Activated CD4-positive, alpha-beta T cell treated with anti-CD3 and anti-CD28 coated beads for 1 hour (primary cell): ENCODE measurements at places on chromosomes 7 and 10.

DNA sequence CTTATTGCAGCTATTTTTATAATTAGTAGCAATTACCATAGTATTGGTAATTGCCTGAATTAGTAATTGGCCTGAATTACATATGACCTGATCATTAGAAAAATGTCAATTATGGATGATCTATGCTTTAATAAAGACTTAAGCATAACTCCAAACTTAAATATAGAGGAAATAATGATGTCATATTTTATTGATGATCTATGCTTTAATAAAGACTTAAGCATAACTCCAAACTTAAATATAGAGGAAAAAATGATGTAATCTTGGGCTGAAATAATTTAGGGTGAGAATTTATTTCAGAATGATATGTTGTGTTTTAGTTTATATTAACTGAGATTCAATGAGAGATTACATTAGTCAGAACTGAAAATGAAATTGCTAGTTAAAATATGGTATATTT is 266.0 kb upstream of the DKK1 start:
- DNase-seq = no peak

GRCh38 chr10:132114953-132115520 is 49.3 kb downstream of the JAKMIP3 start:
- no peak for DNase-seq

- DNase-seq = no peak
Measured at GRCh38 chr10:17175551-17175950, 25.9 kb downstream of the TRDMT1 start.

- DNase-seq = no peak
Measured at GRCh38 chr10:27153329-27153728, 855 bp downstream of the YME1L1 start.

GRCh38 chr10:95266674-95267095 is 24.1 kb downstream of the PDLIM1 start:
- no peak for DNase-seq

GRCh38 chr10:92965314-92965713 is 95.3 kb upstream of the CYP26C1 start:
- no peak for DNase-seq

- no peak for DNase-seq
Measured at GRCh38 chr10:111076191-111076681, 593 bp upstream of the ADRA2A start.

DNA sequence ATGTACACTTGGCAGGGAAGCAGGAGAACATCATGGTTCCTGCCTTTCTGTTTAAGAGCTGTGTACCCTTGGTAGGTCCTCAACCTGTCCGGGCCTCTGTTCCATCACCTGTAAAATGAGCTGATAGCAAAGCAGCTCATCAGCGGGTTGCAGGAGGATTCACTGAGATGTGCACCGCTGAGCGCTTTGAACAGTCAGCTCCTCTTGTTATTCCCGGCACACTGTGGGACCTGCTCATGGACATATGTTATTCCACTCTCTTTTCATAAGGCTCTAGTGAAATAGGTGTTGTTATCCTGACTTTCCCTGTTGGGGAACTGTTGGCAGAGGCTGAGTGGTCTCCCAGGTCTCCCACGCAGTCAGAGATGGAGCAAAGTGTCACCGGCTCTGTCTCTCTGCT is 497.5 kb upstream of the ZMIZ1 start:
- DNase-seq = no peak

DNA sequence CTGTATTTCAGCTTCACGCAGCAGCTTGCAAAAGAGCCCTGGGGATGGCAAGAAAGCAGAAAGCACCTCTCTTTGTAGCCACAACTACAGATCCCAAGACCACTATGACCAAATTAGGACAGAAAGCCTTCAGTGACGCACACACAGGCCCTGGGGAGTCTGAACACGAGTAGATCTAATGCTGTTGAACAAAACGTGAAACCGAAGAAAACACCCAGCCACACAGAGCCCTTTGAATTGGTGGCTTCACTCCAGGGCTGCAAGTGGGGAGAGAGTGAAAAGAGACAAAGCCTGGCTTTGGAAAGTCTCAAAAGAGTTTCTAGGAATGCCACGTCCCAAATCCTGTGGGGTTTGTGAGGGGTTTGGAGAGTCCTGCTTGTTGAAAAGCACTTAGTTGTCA is 28.4 kb downstream of the PLXNA4 start:
- DNase-seq = no peak

- no peak for DNase-seq
Measured at GRCh38 chr10:114859222-114859621, 37.6 kb downstream of the FHIP2A start.

DNA sequence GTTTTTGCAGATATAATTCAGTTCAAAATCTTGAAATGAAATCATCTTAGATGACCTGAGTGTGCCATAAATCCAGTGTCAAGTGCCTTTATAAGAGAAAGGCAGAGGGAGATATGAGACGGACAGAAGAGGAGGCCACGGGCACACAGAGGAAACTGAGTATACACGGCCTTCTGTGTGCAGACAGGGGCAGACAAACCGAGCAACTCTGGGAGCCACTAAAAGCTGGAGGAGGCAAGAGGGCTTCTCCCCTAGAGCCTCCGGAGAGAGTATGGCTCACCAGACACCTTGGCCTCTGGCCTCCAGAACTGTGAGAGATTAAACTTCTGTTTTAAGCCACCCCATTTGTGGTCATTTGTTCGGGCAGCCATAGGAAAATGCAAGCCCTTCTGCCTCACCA is 12.6 kb downstream of the TSPAN15 start:
- DNase-seq = no peak

DNA sequence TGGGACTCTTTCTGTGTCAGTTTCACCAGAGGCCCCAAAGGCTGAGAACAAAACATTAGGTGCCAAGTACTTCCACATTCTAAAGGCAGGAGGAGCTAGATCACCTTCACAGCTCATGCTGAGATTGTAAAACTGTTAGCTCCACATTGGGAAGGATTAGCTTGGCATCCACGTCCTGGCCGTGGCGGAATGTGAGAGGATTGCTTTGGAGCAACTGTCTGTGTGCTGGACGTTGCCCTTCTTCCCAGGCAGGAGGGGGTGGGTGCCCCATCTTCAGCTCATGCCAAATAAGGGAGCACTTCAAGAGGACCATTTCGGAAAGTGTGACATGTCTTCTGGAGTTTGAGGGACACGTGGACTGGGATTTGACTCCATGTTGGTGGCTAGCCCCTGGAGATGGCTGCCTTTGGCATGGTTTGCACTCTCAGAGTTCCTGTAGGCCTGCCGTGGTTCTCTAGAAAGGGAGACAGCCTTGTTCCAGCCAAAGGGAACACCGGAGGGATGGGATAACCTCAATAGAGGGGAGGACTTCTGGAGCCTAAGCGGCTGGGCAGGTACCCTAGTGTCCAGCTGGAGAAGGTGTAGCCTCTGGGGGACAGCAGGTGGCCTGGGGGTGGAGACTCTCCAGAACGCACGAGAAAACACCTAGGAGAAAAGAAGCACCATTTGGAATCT is 19.9 kb upstream of the FMC1 start:
- DNase-seq = no peak

- DNase-seq = no peak
Measured at GRCh38 chr10:93198401-93199131, 124.9 kb downstream of the CYP26A1 start.

DNA sequence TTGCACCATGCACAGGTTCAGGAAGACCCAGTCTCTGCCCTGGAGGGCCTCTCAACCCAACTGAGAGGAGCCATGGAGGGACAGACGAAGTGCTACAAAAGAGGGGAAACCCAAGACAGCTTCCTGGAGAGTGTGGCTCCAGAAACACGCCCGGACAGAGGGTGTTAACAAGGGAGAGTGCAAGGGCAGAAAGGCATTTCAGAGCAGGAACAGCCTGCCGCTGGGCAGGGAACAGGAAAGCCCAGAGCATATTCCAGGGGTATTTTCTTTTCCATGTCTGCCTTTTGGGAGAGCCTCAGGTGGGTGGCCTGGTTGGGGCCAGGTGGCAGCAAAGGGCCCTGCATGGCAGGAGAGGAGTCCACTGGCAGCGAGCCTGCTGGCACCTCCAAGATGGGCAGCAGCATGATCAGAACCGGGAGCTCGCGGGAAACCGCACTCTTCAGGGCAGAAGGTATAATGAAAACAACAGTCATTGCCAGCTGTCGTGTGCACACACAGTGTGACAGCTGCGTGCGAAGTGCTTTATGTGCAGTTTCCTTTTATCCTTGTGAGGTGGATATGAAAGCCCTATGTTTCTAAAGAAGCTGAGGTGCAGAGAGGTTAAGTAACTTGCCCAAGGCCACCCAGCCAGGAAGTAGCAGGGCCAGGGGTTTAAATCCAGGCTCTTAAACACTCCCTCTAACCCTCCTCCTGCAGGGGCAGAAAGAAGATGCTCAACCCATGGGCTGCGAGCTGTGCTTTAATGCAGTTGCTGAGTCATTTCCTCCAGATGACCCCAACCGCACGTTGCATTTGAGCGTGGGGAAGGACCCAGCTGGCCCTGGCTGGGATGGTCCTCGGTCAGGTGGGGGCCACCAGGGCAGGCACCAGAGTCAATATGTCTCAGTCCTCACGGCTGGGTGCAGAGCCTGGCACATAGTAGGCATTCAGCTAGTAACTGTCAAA is 128.6 kb downstream of the OAT start:
- no peak for DNase-seq

DNA sequence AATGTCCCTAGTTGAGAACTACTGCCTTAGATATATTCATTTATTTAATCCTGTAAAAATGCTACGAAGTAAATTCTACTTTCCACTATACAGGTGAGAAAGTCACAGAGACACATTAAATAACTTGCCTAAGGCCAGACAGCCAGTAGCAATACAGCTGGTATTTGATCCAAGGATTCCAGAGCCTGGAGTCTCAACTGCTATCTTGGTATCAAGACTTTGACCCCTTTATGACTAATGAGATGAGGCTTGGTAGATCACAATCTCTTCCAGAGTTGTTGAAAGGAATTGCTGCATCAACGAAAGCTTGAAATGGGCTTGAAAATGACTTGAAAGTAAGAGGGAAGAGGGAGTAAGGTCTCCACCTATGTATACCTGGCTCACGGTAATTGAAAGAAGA is 83.3 kb downstream of the ORC5 start:
- DNase-seq = no peak

DNA sequence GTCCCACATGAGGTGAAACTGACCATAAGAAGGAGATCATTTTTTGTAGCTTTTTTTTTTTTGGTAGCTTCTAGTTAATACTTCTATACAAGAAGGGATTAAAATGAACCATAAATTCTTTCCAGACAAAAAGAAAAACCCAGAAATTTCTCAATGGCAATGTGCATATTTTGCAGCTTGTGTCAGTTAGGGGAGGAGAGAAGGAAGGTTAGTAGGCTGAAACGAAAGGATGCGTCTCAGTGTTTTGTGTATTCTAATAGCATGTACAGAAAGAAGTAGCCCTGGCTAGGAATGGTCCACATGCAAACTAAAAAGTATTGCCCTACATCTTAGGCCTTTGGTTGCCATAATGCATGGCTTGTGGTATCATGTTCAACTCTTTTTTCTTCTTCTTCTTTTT is 90.6 kb downstream of the CACNB2 start:
- no peak for DNase-seq

DNA sequence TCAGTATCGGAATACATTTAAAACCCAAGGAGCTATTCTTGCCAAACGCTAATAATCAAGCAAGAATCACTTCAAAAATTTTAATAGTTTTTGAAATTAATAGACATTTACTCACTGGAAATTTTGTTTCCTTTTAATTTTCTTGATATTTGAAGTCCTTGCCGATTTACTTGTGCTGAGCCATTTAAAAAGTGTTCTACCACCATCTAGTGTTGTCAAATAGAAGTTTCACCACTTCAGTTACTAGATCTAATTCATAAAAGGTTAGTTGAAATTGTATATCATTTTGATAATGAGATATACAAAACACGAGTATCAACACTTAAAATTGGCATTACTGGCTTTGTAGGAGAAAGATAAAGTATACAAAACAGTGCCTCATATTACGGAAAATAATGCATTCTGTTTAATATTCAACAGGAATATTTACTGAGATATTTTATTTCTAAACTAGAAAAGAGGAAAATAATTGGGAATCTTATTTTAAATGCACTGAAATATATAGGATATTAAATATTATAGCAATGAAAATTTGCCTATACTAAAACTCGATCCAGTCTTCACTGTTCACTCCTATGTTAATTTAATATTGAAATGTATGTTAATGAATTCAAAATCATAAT is 664.8 kb upstream of the SEMA3D start:
- DNase-seq = no peak

- DNase-seq = no peak
Measured at GRCh38 chr7:41581041-41581440, 121.8 kb downstream of the INHBA start.

- no peak for DNase-seq
Measured at GRCh38 chr7:13639396-13639795, 350.1 kb downstream of the ETV1 start.

DNA sequence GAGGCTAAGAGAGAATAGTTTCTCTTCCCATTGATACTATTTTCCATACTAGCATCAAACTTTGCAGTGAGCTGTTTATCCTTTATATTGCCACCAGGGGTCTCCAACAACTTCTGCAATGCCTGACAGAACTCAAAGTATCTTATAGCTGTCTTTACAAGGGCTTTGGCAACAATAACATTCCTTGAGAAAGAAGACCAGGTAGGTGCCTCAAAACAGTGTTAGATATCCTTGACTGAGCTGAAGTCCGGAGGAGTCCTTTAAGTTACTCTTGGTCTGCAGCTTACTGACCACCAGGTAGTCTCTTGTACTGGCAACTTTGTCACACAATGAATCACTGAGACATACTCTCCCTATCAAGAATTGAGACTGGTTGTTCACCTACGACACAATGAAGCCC is 30.0 kb upstream of the TES start:
- no peak for DNase-seq

DNA sequence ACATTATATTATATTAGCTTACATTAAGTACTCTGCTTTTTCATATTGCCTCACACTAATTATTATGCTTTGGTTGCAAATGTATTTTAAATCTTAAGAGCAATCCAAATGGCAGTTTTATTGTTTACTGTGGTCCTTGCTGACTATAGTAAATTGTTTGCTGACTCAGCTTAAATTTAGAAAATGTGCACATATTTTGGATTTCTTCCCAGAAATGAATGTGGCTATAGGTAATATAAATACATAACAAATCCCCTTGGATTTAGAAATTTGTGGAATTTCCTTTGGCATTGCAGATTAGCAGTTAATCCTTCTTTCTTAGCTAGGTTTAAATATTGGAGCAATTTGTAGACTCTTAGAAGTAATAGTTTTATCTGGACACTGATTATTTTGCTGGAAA is 565.8 kb downstream of the NRG3 start:
- no peak for DNase-seq

GRCh38 chr10:93357680-93358079 is 124.5 kb downstream of the MYOF start:
- DNase-seq = no peak

GRCh38 chr7:2279896-2280295 is 34.3 kb downstream of the SNX8 start:
- DNase-seq = no peak

GRCh38 chr10:65793738-65794425 is 1132.0 kb upstream of the LRRTM3 start:
- no peak for DNase-seq
